ENCODE measurements at places on chromosomes 16 and 17. TPM values are rescaled to one million over a fixed set of nuclear protein-coding genes. Genes with fewer than 3 reads are reported as not detected.

The MYO18A gene
- 13.4 TPM for total RNA-seq

- DNase-seq: no peak
These were observed 9.1 kb upstream of the SCNN1B start for GRCh38 chr16:23293016-23293415.

DNA sequence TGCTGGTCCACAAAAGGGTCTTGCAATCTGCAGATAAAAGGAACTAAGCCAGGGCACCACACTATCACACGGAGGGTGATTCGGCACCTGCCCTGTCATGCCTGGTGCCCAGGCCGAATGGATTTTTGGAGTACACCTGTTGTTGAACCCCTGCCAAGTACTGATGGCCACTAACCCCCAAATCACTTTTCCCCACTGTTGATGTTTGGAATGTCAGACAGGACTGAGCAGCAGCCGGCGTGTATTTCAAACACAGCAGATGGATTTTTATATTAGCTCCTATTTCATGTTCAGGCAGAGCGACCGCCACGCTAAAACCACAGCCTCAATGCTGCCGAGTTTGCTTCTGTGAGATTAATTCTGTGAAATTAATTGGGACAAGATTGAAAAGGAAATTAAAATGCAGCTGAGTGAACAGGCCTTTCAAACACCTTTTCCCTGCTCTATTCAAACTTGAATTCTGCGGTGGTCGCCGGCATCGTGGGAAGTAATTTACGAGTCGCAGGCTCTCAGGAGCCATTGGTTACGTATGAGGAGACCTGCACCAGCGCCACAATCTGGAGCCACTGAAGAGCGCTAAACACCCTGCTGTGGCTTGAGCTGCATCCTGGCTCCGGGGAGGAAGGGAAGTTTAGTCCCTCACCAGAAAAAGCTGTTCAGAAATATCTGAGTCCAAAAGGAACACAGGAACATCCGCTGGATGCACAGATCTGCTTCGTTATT, 48.5 kb downstream of the SNX11 start:
- DNase-seq: no peak

DNA sequence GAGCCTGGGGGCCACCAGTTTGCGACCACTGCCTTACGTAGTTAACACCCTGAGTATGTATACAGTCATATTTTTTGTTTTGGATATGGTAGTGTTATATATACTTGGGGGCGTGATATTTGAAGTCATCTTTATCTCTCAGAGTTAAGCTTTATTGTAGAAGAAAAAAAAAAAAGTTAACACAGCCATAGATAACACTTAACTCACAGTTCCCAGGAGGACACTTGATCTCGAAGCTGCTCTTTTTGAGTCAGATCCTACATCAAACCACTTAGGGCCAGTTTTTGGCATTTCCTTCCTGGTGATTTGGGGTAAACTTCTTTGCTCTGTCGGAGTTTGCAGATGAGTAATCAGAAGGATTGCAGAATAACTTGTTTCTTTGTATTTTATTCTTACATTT, 5.8 kb downstream of the ITPRIPL2 start:
- peak; percentile 40 for DNase-seq

DNA sequence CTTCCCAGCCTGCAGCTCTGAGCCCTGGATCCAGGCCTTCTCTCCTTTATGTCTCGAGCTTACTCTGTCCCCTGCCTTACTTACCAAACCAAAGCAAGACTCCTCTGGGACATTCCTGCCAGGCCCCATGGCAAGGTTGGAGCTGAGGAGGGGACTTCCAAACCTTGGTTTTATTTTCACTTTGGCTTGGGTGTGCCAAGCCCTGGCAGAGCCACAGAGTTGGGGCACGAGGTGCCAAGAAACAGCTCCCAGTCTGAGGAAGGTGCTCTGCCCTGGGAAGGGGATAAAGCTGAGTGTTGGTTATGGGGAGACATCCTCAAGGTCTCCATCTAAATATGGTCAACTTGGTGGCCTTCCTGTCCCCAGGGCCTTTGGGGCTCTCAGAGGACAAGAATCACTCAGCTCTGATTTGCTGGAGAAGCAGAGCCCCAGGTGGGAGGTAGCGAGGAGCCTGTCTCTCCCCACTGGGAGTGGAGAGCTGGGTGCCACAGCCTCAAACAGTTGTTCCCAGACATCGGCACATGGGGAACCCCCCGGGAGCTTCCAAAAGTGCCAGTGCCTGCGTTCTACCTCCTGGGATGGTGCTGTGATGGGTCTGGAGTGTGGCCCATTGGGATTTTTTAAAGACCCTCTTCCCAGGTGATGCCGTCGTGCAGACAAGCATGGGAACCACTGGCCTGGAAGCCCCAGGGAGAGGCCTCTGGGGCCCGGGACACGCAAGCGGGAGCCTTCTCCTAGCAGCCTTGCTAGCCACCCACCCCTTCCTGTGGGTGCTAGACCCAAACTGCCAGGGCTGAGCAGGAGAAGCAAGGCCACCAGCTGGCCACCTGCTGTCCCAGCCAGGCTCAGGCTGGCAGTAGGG, 10.3 kb downstream of the NLRC5 start:
- DNase-seq: no peak

GRCh38 chr17:71409712-71410111, 711.1 kb upstream of the SOX9 start:
- peak; percentile 46 for DNase-seq

DNA sequence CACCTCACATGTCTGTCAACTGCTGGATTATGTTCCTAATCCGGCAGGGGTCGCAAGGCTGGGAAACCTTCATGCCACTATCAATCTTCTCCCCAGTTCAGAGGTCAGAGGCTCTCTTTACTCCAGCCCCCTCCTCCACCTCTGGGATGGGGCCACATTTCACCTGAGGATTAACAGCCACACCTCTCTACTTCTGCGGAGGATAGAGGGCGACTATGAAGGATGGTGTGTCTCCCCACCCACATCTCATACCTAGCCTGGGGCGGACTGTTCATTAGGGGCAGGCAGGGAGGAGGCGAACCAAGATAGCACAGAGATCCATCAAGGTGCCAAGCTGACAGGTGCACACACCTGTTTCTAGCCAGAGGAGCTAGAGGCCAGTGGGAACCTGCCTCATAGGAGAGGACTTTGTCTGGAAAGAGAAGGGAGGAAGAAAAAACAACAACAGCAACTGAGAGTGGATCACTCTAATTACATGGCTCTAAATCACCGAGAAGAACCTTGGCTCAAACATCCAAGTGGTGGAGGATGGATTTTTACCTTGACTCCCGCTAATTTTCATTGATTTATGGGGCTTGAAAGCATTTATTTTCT, 41.9 kb upstream of the SKAP1 start:
- no peak for DNase-seq

The TMEM235 gene
- not detected for total RNA-seq

- DNase-seq: no peak
These were observed 21.3 kb downstream of the MYO1D start for GRCh38 chr17:32855620-32856019.

- DNase-seq: no peak
These were observed 744.5 kb downstream of the WWOX start for GRCh38 chr16:78843978-78844377.

DNA sequence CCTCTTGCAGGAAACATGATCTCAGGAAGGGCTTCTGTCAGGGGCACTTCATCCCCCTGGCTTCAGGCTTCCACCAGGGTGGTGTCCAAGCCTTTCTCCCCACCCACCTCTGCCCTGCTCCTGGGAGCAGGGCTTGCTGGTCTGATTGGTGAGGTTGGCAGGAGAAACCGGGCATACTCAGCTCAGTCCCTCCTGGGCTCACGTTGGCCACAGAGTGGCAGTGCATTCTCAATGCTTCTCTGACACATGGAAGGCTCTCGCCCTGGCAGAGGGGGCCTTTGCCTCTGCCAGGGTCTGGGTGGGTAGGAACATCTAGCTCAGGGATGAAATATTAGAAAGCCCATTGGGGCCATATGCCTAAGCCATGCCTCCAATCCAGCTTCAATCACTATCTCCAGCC, 142.8 kb downstream of the AXIN2 start:
- DNase-seq: no peak

The MRM1 gene
- 8.5 TPM for total RNA-seq

- no peak for DNase-seq
These were observed 282.9 kb upstream of the N4BP1 start for GRCh38 chr16:48892893-48893292.

DNA sequence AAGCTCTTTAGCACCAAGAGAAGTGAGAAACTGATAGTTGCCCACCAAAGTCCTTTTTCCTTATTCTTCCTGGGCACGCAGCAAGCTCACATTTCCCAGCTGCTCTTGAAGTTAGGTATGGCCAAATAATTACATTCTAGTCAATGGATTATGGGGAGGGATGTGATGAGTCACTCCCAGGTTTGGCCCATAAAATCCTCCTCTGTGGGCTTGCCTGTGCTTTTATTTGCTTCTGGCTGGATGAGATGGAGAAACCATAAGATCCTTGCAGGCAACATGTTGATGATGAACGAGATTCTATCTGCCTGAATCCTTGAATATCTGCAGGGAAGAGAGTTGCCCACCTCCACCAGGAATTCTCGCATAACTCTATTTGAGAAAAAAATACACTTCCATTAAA, 568.3 kb upstream of the SALL1 start:
- no peak for DNase-seq

The CHD9NB gene
- not detected for total RNA-seq

DNA sequence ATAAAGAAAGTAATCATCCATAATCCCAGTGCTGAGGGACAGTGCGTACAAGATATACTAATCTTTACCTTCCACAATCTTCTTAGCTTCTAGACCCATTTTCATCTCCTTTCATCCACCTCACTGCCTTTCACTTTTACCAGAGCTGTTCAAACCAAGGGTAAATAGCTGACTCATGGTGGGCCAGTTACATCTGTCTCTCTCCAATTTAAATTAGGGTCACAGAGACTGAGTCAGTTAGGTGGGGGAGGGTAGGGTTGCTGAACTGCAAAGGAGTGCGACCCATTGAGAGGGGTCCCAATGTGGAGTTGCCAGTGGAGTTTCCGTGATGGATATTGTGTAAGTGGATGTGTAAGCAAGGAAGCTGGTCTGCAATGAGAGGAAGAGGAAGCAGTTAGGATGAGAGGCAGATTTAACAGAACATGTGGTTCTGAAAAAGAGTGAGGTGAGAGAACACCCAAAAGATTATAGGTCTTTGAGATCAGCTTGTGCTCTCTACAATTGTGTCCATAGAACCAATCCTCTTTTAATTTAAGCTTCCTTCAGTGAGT, 83.5 kb downstream of the GP2 start:
- no peak for DNase-seq

GRCh38 chr16:66167564-66168291, 198.8 kb upstream of the CDH5 start:
- peak; percentile 47 for DNase-seq

The SLC12A4 gene
- 62.9 TPM for total RNA-seq

GRCh38 chr16:11208916-11209665, 46.9 kb downstream of the SOCS1 start:
- no peak for DNase-seq

The CES3 gene
- total RNA-seq: not detected

The ADAP2 gene
- total RNA-seq: 1.3 TPM

The TLK2 gene
- total RNA-seq: 60.7 TPM

- DNase-seq: no peak
These were observed 17.1 kb downstream of the MPRIP start for GRCh38 chr17:17059301-17059890.

The RAP1GAP2 gene
- 2.9 TPM for total RNA-seq

GRCh38 chr16:55398762-55399161, 74.8 kb downstream of the IRX6 start:
- DNase-seq: no peak

DNA sequence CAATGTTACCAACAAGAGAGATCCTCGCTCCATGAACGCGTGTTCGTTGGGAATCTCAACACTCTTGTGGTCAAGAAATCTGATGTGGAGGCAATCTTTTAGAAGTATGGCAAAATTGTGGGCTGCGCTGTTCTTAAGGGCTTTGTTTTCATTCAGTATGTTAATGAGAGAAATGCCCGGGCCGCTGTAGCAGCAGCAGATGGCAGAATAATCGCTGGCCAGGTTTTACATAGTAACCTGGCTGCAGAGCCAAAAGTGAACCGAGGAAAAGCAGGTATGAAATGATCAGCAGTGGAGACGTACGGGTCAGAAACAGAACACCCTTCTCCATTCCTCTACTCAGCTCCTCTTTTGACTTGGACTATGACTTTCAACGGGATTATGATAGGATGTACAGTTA, 13.3 kb downstream of the SOCS1 start:
- DNase-seq: no peak

The ENPP7 gene
- not detected for total RNA-seq

- DNase-seq: no peak
These were observed 139.5 kb downstream of the SNX11 start for GRCh38 chr17:48247038-48247437.

GRCh38 chr17:50684612-50685333, 22.9 kb downstream of the ANKRD40 start:
- no peak for DNase-seq

GRCh38 chr16:51538707-51539498, 387.8 kb upstream of the SALL1 start:
- peak; percentile 95 for DNase-seq

DNA sequence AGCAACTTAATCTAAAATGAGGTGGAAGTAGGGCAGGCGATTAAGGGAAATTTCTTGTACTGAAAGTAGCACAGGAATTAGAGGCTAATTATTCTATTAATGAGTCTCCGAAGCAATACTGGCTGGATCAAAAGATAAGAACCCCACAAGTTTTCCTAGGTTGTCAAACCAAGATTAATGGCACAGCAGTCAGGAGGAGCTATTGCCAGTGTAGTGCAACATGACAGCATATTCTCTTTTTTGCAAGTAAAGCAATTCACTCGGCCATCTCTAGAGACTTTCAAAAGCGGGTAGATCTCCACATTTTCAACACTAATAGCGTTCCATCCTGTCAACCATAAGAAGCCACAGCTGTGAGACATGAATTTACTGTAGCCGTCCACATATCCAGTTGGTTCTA, 81.2 kb downstream of the CYB561 start:
- DNase-seq: no peak

The GP1BA gene
- total RNA-seq: not detected

DNA sequence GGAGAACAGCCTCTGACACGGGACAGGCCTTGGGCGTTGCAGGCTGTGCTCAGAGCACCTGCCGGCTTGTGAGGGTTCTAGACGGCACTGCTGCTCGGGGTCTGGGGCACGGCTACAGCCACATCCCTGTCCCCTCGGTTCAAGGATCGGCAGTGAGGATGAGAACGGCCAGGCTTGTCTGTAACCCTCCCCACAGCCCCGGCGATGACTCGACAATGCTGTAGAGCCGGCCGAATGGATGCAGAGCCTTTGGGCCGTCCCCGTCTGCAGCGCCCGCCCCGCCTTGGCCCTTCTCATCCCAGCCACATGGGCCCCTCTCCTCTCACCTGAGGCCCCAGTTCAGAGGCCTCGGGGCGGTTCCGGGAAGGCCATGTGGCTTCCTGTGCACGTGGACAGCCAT, 49.0 kb upstream of the METRNL start:
- DNase-seq: no peak

GRCh38 chr17:2595716-2596115, 2.3 kb downstream of the PAFAH1B1 start:
- no peak for DNase-seq
